ENCODE measurements at places on chromosomes 16 and 17. TPM values are rescaled to one million over a fixed set of nuclear protein-coding genes. Genes with fewer than 3 reads are reported as not detected.

DNA sequence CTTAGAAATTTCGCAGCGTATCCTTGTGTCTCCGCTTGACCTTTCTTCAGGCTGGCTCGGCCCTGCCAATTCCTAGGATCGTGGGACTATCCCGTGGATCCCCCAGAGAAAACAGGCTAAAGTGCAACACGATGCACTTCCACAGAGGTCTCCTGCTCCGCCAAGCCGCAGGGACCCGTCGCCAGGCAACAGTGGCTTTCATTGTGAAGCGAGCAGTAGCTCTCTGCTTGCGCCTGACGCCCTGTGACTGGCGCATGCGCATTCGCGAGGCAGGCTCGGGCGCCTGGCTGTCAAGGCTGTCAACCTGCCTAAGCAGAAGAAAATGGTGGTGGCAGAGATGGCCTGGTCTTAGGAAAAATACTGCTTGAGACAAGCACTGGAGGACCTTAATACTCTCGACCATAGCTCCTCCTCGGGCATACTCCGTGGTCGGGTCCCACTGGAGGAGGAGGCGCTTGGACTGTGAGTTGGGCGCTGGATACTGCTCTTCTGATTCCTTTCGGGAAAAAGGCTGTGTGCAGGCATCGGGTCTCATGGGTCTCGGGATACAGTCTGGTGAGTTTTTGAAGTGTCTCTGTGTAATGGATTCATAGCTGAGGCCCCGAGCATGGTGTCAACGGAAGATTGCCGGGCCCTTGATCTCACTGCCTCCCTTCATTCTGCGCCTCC, 2336.1 kb downstream of the TP53TG3F start:
- no peak overlapping the region for H3K27ac ChIP-seq
- H3K27me3 ChIP-seq: peaks cover 8% of the 10 kb centered on the region
- no peak overlapping the region for H3K4me3 ChIP-seq
- no peak for DNase-seq
- H3K4me1 ChIP-seq: no peaks in the 10 kb centered on the region

PGS1 gene
- total RNA-seq: 85.5 TPM

GRCh38 chr17:65551267-65552040, 10.0 kb downstream of the AXIN2 start:
- peaks cover 6% of the 10 kb centered on the region for H3K27me3 ChIP-seq
- peaks cover 56% of the 10 kb centered on the region for H3K4me1 ChIP-seq
- H3K36me3 ChIP-seq: peaks cover 41% of the 10 kb centered on the region
- H3K4me3 ChIP-seq: peak overlapping the region; percentile 79
- H3K27ac ChIP-seq: peak overlapping the region; percentile 36
- no peak for DNase-seq

DNA sequence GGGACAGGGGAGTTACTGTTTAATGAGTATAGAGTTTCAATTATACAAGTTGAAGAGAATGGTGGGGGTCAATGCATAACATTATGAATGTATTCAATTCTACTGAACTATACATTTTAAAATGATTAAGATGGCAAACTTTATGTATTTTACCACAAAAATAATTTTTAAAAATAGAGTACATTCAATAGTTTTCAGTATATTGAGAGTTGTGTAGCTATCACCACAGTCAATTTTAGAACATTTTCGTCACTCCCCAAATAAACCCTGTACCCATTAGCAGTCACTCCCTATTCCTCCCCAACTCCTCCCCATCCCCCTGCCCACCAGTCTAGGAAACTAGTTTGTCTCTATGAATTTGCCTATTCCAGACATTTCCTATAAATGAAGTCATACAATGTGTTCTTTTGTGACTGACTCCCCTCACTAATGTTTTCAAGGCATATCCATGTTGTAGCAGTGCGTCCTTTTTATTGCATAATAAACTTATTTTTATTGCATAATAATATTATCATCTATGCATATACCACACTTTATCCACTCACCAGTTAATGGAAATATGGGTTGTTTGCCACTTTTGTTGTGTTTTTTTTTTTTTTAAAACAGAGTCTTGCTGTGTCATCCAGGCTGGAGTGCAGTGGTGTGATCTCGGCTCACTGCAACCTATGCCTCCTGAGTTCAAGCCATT, 52.5 kb upstream of the ERN1 start:
- DNase-seq: no peak
- H3K27me3 ChIP-seq: peaks cover 2% of the 10 kb centered on the region
- no peak overlapping the region for H3K4me3 ChIP-seq
- H3K4me1 ChIP-seq: peaks cover 5% of the 10 kb centered on the region
- peaks cover 5% of the 10 kb centered on the region for H3K36me3 ChIP-seq
- no peak overlapping the region for H3K27ac ChIP-seq

- H3K27me3 ChIP-seq: peaks cover 6% of the 10 kb centered on the region
- peak; percentile 44 for DNase-seq
- peak within 1 kb of the TSS; percentile 83 for H3K4me3 ChIP-seq
- H3K27ac ChIP-seq: no peak within 1 kb of the TSS
- H3K4me1 ChIP-seq: peaks cover 18% of the 10 kb centered on the region
- H3K36me3 ChIP-seq: peaks cover 3% of the 10 kb centered on the region
These were observed at the start of gene TNFSF12 for GRCh38 chr17:7548585-7549400. Gene TNFSF12, plus strand, starts transcription at chr17:7549058. Its CDS starts 96 bp downstream, at chr17:7549154.

GRCh38 chr17:80482555-80483308, 6.3 kb upstream of the NPTX1 start:
- peaks cover 2% of the 10 kb centered on the region for H3K4me1 ChIP-seq
- peaks cover 17% of the 10 kb centered on the region for H3K27me3 ChIP-seq
- no peak for DNase-seq
- H3K4me3 ChIP-seq: no peak overlapping the region
- H3K27ac ChIP-seq: no peak overlapping the region

LMF1 gene
- 21.7 TPM for total RNA-seq

DNA sequence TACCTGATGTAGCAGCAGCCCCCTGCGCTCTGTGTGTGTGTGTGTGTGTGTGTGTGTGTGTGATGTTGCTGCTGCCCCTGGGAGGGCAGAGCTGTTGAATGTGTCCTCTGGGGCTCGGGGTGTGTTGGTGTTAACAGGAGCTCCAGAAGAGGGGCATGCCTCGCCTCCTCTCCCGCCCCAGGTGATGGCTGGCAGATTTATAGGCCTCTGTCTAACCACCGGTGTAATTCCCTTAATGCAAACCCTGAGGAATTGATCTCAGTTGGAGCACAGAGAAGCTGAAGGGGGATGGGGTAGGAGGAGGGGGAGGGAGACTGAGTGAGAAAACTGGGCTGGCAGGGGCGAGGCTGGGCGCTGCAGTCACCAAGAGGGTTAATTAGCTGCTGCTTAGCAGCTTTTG, 10.0 kb downstream of the CACNA1G start:
- no peaks in the 10 kb centered on the region for H3K4me1 ChIP-seq
- no peaks in the 10 kb centered on the region for H3K36me3 ChIP-seq
- H3K27ac ChIP-seq: no peak overlapping the region
- DNase-seq: no peak

CEMP1 gene
- not detected for total RNA-seq

TAC4 gene
- total RNA-seq: not detected

GRCh38 chr17:4597975-4598374, 13.6 kb downstream of the SMTNL2 start:
- H3K27ac ChIP-seq: peak overlapping the region; percentile 18
- peaks cover 4% of the 10 kb centered on the region for H3K4me1 ChIP-seq
- H3K4me3 ChIP-seq: no peak overlapping the region
- H3K27me3 ChIP-seq: peaks cover 5% of the 10 kb centered on the region
- H3K36me3 ChIP-seq: no peaks in the 10 kb centered on the region
